ENCODE measurements at places on chromosomes 1 and 21.

DNA sequence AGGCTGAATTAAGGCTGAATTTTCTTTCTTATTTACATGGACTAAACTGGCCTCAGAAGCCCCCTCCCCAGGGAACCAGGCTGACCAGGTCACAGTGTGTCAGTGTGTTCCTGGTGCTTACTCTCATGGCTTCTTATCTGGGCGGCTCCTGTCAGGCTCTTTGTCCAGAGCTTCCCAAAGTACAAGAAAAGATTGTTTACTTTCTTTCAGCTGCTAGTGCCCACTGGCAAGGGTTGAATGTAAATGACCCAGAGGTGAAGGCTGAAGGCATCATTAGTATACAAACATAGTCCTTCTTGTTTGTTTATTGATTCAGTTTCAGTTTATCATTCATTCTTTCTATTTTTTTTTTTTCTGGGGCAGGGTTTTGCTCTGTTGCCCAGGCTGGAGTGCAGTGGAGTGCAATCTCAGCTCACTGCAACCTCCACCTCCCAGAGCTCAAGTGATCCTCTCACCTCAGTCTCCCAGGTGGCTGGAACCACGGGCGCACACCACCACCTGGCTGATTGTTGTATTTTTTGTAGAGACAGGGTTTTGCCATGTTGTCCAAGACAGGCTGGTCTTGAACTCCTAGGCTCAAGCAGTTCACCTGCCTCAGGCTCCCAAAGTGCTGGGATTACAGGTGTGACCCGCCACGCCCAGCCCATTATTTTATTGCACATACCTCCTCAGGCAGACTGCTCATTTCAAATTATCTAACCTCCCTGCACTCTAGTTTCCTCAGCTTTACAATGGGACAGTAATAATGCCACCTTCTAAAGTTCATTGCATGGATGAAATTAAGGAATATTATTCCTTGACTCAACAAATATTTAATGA is 9.8 kb upstream of the KDM4A start:
- no peak for DNase-seq

- no peak for DNase-seq
These were observed 116.1 kb upstream of the DPT start for GRCh38 chr1:168845140-168845539.

DNA sequence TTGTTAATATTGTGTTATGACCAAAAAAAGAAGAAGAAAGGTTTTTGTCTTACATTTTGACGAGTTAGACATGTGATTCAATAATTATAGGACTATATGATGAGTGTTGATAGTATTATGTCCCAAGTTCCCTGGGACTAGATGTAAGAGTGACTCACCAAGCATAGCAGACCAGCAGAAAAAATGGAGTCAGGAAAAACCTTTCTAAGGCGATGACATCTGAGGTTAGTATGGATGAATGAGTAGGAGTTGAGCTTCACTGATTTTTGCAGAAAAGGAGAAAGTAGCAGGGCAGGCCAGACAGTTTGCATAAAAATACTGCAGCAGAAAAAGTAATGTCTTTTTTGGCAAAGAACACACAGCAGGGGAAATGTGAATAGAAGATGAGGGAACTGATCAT is 1041.3 kb upstream of the ADGRL4 start:
- DNase-seq = peak; percentile 36

DNA sequence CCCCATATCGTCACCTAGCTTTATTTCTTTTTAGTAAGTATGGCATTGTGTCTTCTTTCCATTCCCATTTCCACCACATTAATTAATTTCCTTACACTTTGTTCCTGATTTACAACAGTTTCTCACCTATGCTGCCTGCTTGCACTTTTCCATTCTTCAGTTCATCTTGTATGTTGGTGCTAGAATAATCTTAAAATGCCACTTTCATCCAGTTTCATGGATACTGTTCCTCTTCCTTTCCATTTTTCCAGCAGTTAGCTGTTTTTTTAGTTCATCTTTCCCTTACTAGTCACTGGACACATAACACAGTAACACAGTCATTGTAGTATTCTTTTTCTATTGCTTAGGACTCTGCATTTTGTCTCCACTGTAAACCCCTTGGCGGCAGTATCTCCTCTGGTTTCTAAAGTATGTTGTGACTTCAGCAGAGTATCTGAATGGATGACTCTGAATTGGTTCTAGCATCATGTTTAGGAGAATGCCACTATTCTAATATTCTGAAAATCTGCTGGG is 2.1 kb downstream of the CDC7 start:
- DNase-seq = peak; percentile 43

- peak; percentile 56 for DNase-seq
These were observed 55.9 kb downstream of the SEC16B start for GRCh38 chr1:177913762-177914540.

- peak; percentile 76 for DNase-seq
These were observed 858.0 kb downstream of the USP25 start for GRCh38 chr21:16587681-16588375.

- no peak for DNase-seq
These were observed 28.9 kb downstream of the ZSCAN20 start for GRCh38 chr1:33501309-33501708.

DNA sequence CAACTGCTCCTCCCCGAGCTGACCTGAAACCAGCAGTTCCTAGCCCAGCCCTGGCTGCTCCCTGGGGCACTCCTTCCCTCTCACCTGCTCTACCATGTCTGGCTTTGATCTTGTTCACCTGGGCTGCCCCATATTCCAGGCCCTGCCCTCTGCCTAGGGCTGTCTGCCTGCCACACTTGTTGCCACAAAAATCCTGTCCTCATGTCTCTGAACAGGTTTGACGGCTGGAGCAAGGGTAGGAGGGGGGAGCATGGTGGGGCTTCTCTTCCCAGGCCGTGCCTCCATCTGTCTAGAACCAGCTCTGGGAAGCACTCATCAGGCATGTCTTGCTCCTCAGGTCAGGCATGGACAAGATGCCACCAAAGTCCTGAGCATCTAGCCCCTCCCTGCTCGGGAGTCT is 44.3 kb upstream of the WNT2B start:
- no peak for DNase-seq

DNA sequence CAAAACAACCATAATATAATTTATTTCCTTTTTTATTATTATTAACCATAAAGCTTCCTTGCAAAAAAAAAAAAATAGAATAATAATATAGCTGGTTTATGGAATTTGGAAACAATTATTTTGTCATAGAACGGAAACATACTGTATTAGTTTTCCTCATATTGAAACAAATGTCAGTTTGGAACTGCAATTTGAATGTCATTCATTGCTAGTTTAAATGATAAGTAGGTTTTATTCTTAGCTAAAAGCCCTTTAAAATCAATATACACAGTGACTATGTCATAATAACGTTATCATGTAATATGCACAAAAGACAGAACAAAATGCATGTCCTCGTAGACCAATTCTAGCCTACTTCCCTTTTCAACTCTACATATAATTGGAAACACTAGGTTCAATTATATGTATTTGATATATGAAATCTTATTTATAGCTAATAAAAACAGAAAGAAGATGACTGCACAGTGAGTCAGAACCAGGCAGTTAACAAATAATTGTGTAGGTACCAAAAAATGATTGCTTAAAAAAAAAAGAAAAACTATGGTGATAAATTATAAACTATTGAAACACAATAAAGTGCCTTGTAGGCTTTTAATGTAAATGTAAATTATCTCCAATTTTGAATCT is 85.2 kb upstream of the EXO1 start:
- peak; percentile 24 for DNase-seq

- no peak for DNase-seq
These were observed 99.1 kb upstream of the NGF start for GRCh38 chr1:115437196-115437595.

DNA sequence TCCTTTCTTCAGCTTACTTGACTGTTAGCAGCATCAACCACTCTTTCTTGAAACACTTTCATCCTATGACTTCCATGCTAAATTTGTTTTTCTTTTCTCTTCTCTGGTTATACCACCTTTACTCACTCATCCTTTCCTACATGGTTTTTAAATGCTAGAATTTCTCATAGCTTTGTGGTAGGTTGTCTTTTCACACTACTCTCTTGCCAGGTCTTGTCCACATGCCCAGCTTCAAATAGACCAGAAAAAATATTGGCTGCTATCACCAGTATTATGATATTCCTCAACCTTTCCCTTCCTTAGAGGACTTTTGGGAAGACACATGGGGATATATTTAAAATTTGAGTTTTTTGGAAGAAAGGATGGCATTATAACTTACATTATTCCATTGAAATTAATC is 48.8 kb downstream of the PPP1R12B start:
- no peak for DNase-seq

GRCh38 chr1:221620437-221621384 is 121.2 kb downstream of the DUSP10 start:
- peak; percentile 5 for DNase-seq

GRCh38 chr1:238962941-238963340 is 423.4 kb upstream of the CHRM3 start:
- DNase-seq = peak; percentile 40

DNA sequence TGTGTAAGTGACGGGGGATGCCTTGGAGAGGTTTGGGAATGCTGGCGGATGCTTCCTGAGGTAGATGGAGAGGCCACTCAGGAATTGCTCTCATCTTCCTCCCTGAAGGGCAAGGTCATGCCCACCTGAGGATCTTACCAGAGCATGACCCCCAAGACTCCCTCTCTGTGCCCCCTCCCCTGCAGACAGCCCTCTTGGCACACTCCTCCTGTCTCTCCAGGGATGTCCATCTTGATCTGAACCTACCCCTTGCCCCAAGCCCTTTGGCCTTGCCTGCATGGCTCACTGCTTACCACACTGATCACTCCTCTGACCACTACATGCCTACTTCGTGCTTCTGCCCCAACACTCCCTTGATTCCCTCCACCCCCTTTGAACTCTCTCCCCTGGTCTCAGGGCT is 17.9 kb upstream of the MPL start:
- no peak for DNase-seq
